ENCODE measurements at places on chromosomes 5 and 9. TPM values are rescaled to one million over a fixed set of nuclear protein-coding genes. Genes with fewer than 3 reads are reported as not detected.

DNA sequence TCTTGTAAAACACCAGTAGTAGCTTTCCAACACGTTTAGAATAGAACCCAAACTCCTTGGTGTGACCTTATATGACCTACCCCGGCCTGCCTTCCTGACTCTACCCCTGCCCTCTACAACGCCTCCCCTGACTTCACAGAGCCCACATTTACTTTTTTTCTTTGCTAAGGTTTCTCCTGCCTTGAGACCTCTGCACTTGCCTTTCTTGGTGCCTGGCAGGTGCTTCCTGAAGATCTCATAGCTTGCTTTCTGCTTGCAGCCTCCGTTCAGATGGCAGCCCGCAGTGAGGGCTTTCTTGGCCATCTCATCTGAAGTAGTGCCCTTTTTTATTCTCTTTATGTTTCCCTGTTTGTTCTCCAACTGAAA is 24.3 kb downstream of the NUP214 start:
- ATAC-seq, result no peak

GRCh38 chr9:85199866-85200495 is 530.5 kb downstream of the NTRK2 start:
- no peak for ATAC-seq

- peak; percentile 21 for ATAC-seq
Measured at GRCh38 chr5:178224403-178224802, 8.2 kb downstream of the PHYKPL start.

DNA sequence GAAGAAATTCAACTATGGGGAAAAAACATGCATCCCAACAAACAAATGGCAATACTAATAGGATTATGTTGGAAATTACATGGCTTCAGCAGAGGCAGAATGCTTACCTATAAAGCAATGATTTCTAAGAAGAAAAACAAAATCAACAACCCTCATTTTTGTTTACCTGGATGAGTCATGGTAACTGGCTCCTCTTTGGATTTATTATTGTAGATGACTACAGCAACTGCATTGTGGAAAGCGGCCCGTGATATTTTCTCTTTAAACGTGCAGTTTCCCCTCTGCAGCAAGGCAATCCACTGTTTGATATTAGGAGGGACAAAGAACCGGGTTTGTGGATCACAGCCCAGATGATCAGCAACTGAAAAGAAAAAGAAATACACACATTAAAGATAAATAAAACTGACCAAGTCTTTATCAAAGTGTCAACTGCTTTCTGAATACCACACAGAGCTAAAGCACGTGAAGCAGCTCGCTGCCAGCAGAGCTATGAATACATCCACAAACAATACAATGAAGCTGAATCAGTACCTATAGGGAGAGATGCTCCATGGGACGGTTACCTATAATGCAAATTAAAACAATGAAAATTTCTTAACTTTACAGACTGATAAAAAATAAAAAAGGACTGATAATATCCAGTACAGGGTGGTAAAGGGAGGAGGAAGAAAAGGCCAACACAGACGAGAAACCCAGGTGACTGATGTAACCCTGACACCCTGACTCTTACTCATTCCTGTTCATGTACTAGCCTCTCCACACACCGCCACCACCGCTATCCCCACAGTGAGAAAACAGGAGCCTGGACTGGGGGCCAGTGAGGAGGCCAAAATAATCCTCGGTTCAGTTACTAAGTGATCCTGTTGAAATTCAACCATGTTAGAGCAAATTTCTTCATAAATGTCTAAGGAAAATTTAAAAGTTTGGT is 31.0 kb downstream of the RNF130 start:
- ATAC-seq, result peak; percentile 87

DNA sequence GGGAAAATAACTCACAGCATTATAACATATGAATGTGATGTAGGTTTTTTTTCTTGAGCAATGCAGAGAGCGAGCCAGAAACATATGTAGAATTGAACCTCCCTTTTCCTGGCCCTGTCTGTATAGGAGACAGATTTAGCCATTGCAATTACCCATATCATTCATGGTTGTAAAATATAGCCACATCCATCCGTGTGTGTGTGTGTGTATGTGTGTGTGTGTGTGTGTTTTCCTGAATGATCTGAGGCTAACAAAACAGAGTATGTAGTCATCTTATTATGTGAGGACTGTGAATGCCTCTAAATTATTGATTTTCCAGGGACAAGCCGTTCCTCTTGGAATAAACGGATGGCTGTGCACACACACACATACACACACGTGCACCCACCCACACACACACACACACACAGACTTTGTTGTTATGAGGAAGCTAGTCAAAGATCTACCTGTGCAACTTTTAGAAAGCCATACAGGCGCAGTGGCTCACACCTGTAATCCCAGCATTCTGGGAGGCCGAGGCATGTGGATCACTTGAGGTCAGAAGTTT is 11.7 kb upstream of the DENND1A start:
- peak; percentile 87 for ATAC-seq

DNA sequence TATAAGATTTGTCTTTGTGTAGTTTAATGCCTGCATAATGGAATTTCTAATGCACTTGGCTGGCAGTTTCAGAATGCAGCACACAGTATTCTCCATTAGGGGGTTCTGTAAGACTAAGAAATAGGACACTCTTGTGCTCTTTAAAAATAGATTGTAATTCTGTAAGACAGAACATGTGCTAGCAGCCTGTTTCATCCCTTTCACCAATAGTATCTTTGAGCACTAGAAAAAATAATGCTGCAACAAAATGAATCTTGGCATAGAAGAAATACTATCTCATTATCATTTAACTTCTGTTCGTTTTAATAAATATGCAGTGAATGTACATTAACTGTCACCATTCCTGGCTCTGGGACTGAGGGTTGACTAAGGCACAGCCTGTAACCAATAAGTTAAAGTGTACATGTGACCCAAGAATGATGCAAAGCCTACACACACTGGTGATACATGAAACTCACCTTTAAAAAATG is 23.8 kb upstream of the ZNF622 start:
- peak; percentile 88 for ATAC-seq

- no peak for ATAC-seq
Measured at GRCh38 chr9:124008694-124009530, 2.7 kb upstream of the LHX2 start.

DNA sequence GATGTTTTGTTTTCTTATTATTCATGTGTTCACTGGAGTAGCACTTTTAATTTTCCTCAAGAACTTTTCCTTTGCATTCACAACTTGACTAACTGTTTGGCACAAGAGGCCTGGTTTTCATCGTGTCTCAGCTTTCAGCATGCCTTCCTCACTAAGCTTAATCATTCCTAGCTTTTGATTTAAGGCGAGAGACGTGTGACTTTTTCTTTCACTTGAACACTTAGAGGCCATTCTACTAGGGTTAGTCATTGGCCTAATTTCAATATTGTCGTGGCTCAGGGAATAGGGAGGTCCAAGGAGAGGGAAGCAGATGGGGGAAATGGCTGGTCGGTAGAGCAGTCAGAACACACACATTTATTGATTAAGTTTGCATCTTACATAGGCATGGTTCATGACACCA is 94.0 kb downstream of the ZNF462 start:
- no peak for ATAC-seq

GRCh38 chr5:17316970-17317459 is 99.6 kb downstream of the BASP1 start:
- ATAC-seq, result peak; percentile 36

GRCh38 chr9:136648751-136649150 is 14.0 kb upstream of the EGFL7 start:
- ATAC-seq, result no peak

GRCh38 chr9:11349187-11349586 is 736.4 kb upstream of the PTPRD start:
- no peak for ATAC-seq

- ATAC-seq, result peak; percentile 62
Measured at GRCh38 chr5:147168578-147169327, 66.1 kb upstream of the STK32A start.

GRCh38 chr9:696332-697323 is 144.9 kb upstream of the DMRT1 start:
- peak; percentile 78 for ATAC-seq

- ATAC-seq, result no peak
Measured at GRCh38 chr5:59360130-59360555, 533.4 kb downstream of the PDE4D start.

DNA sequence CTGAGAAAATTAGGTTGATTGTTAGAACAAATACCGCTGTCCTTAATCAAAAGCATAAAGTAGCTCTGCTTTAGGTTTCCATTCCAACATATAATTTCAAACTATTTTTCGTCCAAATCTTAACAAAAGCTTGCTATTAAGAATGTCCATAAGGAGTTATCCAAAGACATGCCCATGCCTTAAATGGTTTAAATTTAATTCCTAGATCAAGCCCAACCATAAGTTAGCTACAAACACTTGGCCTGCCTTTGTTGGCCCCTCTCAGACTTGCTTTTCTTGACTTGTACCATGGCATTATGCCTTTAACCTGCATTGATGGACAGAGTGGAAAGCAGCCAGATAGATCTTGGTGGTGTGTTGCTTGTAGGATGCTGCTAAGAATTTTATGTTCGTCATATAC is 8.8 kb downstream of the GARNL3 start:
- ATAC-seq, result no peak

DNA sequence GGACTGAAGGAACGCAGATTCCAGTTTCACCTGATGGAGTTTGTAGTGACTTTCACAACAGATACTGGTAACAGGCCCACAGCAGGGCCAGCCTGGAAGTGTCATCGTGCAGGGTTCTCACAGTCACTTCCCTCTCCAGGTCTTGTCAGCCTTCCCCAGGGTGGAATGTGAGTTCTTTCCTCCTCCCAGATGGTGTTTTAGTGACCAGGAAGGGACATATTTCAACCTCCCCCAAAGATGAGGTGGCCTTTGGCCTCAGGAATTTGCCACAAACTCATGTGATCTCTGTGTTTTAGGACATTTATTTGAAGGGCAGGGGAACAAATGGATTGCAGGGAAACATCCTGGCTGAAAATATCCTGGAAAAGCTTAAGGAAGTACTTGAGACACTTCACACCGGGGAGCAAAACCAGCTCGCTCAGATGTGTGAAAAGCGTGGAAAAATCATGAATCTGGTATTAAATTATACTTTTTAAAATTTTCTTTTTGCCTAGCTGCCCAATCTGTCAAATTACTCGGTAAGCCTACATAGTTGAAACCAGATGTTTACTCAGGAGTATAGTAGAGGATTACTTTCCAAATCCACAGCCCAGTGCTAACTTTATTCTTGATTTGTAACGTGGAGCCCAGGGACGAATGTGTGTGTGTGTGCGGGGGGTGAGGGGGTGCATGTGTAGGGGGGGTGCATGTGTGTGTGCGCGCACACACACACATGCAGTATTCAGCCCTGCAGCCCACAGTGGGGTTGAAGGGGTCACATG is 66.8 kb downstream of the PTPDC1 start:
- ATAC-seq, result peak; percentile 24

DNA sequence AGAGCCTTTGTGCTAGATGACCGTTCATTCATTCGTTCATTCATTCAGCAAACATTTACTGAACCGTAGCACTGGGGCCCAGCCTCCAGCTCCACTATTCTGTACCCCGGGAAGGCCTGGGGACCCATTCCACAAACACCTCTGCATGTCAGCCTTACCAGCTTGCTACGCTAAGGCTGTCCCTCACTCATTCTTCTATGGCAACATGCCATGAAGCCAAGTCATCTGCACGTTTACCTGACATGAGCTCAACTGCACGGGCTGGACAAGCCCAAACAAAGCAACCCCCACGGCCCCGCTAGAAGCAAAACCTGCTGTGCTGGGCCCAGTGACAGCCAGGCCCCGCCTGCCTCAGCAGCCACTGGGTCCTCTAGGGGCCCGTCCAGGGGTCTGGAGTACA is 6.0 kb downstream of the CEL start:
- ATAC-seq, result no peak

DNA sequence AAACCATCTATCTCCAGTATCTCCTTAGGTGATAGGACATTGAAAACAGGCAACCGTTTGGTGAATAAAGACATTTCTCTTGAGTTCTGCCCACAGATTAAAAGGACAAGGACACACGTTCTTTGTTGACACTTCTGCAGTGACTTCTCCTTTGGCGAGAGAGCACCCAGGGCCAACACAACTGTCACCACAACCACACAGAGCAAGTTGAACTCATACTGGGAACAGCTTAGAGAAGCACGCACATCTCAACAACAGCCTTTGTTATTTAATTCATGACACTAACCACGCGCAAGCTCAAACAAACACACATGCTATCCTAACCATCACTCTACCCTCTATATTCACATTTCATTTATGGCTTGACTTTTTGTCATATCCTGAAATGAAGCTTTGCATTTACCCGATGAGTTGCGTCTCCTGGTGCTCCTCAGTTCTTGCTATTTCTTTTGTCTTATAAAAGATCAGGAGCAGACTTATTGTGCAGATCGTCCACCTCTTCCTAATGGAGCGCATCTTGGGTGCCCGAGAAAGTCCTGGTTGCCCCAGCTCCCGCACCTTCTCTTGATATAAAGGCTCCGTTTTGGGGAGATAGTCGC is 543 bp downstream of the ST8SIA4 start:
- ATAC-seq, result no peak

DNA sequence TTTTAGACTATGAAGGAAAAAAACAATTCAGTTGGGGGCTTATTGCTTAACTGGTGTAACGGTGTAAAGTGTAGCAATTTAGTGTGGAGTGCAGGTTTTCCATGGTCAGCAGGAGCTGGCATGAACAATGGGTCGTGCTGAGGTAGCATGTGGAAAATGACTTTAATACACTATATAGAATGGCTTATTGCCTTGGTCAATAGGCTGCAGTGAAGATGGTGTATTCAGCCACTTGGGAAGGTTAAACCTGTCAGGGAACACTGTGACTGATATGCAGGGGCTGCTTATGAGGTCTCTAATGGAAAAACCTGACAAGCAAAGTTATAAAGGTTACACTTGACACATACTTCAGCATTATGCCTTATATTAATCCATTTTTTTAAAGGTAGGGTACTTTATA is 764.7 kb upstream of the ARRDC3 start:
- peak; percentile 95 for ATAC-seq

GRCh38 chr5:137264041-137264440 is 235.1 kb downstream of the SPOCK1 start:
- no peak for ATAC-seq

- no peak for ATAC-seq
Measured at GRCh38 chr9:85995599-85995998, 54.7 kb downstream of the NAA35 start.

The RNF180 gene
- total RNA-seq, result 5.6 TPM

The CCNG1 gene
- total RNA-seq, result 171 TPM

The LAMC3 gene
- total RNA-seq, result 0.52 TPM

The SIT1 gene
- total RNA-seq, result not detected

The HAVCR1 gene
- not detected for total RNA-seq

The IL5 gene
- total RNA-seq, result 2.0 TPM

The CCL21 gene
- not detected for total RNA-seq

The FCN2 gene
- total RNA-seq, result not detected

The PAEP gene
- total RNA-seq, result 2.0 TPM
